Testis (tissue), 5 donors: ENCODE measurements at places on chromosomes 3 and 15. TPM values are rescaled to one million over a fixed set of nuclear protein-coding genes. Genes with fewer than 3 reads are reported as not detected.

NRROS gene
- total RNA-seq = 3.2 TPM

DNA sequence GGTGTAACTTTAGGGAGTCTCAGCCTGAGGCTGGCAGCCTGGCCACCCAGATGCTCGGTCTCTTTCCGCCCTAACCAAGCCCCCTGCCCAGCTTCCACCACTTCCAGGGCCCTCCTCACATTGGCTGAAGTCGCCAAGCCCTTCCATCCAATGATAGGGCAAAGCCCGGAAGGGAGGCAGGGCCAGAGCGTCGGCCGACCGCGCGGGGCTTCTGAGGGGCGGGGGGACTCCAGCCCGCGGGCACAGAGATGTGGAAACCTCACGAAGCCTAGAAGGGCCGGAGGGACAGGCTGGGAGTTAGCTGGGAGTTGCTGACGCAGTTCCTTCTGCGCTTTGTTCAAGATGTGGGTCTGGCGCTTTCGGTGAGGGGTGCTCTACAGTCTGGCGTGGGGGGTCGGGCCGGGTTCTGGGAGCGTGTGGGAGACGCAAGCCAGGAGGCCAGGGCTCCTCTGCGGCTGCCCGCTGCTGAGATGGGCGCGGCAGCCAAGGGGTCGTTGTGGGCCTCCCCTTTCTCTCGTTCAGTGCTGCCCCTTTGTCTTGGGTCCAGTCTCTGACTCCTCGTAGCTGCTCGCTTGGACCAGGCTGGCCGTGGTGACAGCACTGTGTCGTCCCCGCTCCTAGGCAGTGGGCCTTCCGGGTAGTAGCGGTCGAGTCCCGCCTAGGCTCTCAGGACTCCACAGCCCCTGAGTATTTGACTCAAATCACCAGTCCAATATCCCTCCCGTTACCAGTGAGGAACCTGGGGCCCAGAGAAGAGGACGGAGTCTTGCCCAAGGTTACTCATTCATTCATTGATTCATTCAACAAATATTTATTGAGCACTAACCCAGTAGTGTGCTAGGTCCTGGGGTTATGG, at the start of gene ZNF660:
TSS of gene ZNF660 (plus strand) at position 319 of the 856 bp plus-strand sequence. CDS start 9,230 bp downstream, outside the sequence.
- DNase-seq = peak; percentile 58

DNA sequence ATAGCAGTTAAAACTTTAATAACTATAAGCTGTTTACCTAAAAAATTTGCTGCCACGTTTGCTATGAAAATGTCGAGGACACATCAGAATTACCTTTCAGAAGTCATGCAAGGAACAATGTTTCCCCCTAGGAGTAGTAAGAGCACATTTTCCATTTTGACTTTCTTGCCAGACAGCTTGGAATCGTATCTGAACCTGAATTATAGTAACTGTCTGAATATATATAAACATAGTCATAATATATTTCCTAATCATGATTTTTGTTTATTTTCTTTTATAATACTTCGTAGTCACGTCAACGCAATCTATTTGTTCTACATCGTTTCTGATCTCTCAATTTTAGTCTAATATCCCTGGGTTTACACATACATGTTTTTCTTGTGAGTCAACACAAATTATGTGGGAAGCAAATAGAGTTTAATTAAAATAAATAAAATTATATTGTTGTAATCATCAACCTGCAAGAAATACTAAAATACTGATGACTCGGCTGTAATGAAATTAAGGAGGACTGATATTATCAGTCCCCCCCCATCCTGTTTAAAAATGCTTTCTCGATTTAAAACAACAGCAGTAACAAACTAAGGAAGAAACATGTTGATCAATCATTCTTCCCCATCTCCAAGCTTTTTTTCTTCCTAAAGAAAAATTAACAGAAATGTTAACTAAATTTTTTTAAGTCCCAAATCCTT, 78.4 kb downstream of the MME start:
- DNase-seq = no peak

GRCh38 chr3:42979044-42979972, at the start of gene GASK1A:
Gene GASK1A, plus strand, starts transcription at chr3:42979311. Its CDS starts 332 bp downstream, at chr3:42979643.
- peak; percentile 76 for DNase-seq

GRCh38 chr3:42514876-42515275, 12.4 kb downstream of the VIPR1 start:
- DNase-seq = no peak

GRCh38 chr3:131561511-131561910, 58.7 kb upstream of the MRPL3 start:
- no peak for DNase-seq

DNA sequence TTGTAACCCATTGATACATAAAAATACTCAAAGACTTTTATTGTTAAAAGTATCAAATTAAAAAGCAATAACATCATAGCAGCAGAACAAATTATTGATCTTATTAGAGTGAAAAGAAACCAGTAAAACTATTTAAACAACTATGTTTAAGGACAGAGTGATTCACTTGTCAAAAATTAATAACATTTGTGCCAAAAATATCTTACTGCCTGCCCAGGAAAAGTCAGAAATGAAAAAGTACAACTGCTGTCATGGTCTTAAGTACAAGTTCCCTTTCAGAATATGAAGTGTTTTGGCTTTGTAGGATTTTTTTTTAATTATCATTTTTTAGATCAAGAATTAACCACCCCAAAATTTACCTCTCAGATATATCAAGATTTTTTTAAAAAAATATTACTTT, 3.4 kb downstream of the IFT57 start:
- no peak for DNase-seq

DNA sequence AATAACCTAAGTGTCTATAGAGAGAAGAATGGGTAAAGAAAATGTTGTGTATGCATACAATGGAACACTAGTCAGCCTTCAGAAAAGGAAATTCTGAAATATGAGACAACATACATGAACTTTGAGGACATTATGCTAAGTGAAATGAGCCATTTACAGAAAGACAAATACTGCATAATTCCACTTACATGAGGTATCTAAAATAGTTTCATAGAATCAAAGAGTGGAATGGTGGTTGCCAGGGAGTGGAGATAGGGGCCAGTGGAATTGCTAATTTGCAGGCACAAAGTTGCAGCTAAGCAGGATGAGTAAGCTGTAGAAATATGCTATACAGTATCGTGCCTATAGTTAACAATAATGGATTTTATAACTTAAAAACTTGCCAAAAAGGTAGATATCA, 779.6 kb upstream of the ARPP21 start:
- no peak for DNase-seq

DNA sequence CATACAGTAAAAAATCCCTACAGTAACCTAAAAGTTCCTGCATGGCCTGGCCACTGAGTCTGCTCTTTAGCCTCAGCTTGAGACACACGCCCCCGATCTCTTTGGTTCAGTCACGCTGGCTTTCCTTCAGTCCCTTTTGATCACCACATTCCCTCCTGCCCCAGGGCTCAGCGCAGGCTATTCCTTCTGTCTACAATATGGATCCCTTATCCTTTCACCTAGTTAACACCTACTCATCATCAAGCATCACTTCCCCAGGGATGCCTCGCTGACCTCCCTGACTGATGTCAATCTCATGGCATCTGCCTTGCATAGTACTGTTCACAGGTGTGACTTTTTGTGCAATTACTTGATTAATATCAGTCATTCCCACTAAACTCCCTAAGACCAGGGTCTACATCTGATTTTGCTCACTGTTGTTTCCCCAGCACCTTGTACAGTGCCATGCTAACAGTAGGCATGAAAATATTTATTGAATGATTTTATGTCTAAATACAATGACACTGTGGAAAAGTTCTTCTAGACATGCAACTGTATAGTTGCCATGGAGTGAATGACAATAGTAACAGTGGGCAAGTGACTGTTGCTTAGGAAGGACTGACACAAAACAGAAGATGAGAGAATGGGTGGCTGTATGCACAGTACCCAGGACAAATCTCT, at the start of gene SNTN:
TSS of gene SNTN (plus strand) at position 610 of the 660 bp plus-strand sequence. CDS start at position 623, 13 bp downstream.
- DNase-seq = no peak
